ENCODE measurements at places on chromosomes 7 and 10.
A peak's percentile ranks its signal among the peaks of the same experiment; 100 is the strongest.

- no peak for DNase-seq
Observed at GRCh38 chr10:22615819-22616499, 98.4 kb downstream of the PIP4K2A start.

DNA sequence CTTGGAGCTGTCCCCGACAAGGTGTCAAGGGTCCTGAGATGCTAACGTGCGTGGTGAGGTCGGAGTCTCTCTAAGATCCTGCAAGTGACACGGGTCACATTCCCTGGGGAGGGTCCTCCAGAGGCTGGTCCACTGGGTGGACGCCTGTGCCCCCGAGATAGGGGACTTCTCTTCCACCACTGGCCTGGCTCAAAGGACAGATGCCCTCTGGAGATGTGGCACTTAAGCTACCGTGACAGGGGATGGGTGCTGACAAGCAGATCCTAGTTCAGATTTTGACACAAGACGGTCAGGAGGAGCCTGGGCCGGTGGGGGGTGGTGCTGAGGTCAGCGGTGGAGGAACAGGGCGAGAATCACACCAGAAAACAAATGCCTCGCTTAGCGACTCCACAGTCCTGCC is 178.0 kb downstream of the ADARB2 start:
- no peak for DNase-seq

GRCh38 chr10:20454331-20454730 is 442.8 kb downstream of the NEBL start:
- no peak for DNase-seq

- peak; percentile 20 for DNase-seq
Observed at GRCh38 chr10:20858292-20859124, 38.6 kb downstream of the NEBL start.

DNA sequence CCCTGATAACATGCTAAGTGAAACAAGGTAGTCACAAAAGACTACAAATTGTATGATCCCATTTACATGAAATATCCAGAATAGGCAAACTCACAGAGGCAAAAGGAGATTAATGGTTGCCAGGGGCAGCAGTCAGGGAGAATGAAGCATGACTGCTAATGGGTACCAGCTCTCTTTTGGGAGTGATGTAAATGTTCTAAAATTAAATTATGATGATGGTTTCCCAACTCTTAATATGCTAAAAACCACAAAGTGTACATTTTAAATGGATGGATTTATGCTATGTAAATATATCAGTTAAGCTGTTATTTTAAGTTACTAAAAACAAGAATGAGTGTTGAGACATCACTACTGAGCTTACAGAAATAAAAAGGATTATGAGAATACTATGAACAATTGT is 12.6 kb downstream of the CYP51A1 start:
- no peak for DNase-seq

- DNase-seq: peak; percentile 75
Observed at GRCh38 chr7:106153891-106154449, 41.9 kb upstream of the SYPL1 start.

DNA sequence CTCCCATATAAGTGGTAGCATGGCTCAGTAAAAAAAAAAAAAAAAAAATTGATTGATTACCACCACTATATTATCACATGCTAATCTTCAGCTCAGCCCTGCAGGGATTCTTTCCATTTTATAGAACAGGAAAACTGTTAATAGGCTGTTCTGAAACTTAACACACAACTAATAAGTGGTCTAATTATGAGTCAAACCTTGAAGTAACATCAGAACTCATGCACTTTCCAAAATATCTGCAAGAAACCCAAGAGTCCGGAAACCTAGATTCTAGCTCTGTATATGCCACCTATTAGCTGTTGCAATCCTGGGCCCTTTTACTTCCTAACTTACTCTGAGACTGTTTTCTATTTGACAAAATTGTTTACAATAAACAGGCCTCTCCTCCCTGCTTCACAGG is 23.9 kb downstream of the SEM1 start:
- no peak for DNase-seq

GRCh38 chr7:64875658-64876406 is 27.2 kb upstream of the ZNF273 start:
- no peak for DNase-seq

DNA sequence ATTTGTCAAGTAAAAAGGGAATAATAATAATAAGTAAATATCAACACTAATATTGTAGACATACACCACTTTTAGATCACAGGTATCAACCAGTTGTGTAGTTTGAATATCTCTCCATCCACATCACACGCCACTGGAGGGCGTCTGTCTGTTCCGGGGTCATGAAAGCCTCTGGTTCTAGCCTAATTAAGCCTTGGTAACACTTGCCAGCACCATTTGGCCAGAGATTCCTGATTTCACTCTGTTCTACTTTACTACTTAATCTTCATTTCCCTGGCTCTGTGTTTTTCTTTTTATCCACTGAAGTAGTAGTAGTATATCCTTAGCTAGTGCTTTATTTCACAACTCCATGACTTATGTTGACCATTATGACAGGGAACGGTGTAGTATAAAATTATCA is 285.6 kb upstream of the POM121L12 start:
- DNase-seq: no peak

DNA sequence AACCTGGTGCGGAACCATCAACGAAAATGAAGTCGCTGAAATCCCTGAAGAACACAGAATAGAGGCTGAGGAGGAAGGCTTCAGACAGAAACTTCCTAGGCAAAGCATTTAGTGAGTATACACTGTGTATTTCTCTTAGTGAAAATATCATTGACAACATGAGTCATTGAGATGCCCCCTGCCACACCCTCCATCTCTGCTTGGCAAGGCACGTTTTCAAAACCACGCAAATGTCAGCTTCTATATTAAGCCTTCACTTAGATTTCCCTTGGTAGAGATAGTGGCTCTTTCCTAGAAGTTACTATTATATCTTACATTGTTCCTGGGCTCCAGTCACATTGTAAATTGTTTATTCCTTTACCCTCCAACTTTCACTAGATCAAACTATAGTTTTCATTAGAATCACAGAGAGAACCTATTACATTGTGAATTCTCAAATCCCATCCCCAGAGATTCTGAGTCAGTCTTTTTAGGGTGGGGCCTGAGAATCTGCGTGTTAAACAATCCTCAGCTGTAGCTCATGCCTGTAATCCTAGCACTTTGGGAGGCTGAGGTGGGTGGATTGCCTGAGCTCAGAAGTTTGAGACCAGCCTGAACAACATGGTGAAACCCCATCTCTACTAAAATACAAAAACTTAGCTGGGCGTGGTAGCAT is 4.6 kb upstream of the SKAP2 start:
- no peak for DNase-seq

GRCh38 chr10:32556783-32557395 is 110.9 kb downstream of the CCDC7 start:
- DNase-seq: no peak

GRCh38 chr10:132517951-132518521 is 19.6 kb upstream of the INPP5A start:
- no peak for DNase-seq

DNA sequence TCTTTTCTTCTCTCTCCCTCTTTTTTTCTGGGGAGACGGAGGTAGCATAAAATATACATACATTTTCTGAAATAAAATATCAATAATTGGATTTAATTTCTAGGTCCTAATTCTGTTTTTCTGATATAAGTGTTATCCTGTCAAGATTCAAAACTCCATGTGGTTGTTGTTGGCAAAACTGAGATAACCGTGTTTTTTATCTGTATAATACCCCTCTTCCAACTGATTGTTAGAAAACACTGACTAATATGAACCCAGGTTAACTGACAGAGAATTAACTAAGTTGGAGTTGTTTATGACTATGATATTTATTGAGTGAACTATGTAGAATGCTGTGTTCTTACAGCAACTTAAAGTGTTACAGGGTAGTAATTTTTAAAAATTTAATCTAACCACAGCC is 236.5 kb upstream of the KAT6B start:
- no peak for DNase-seq

DNA sequence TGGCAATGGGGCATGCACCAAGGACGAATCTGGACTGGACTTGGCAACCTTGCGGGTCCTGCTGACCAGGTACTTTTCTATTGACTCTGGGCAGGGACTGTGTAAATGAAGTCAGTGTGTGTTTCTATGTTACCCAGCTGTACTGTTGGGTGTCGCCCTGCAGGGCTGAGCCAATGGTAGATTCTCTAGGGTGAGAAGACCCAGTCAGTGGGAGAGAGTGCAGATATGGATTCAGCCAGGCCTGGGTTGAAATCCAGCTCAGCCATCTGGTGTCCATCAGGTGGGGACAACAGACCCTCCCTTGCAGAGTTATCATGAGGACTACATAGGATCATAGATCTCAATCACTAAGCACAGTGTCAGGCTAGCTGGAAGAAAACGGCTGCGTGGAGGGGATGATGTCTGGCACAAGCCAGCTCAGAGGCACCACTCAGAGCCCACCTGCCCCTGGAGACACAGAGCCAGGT is 4.9 kb upstream of the PPIF start:
- no peak for DNase-seq

DNA sequence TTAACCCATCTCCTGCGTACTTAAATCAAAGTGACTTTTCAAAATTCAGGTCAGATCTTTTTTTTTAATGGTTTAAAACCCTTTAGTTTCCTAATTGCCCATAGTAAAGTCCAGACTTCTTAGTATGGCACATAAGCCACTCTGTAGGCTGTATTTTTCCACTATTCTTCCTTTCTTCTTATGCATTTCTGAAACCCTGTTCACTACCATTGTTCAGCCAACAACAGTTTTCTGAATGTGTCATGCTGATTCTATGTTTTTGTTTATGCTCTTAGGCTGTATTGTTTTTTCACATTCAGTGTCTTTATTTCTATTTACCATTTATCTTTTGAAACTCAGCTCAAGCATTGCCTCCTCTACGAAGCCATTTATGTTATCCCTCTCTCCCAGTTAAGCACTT is 26.7 kb downstream of the CCSER2 start:
- DNase-seq: no peak

GRCh38 chr10:20901110-20901509 is 4.0 kb upstream of the NEBL start:
- peak; percentile 3 for DNase-seq

GRCh38 chr10:57094965-57095364 is 733.9 kb upstream of the ZWINT start:
- no peak for DNase-seq

DNA sequence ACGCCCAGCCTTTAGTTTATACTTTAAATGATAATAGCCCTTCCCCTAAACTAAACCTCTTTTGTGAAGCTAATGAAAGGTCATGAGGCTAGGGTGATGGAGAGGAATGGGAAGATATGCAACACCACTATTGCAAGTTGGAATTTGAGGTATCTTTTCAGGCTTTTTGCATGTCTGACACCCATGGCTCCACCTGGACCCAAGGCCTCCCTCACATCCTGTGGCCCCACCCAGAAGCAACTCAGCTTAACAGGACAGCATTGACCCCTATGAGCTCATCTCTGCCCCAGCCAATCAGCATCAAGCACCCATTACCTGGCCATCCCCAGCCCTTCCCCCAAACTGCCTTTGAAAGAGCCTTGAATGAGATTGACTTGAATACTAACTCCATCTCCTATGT is 674.2 kb upstream of the NRP1 start:
- no peak for DNase-seq

DNA sequence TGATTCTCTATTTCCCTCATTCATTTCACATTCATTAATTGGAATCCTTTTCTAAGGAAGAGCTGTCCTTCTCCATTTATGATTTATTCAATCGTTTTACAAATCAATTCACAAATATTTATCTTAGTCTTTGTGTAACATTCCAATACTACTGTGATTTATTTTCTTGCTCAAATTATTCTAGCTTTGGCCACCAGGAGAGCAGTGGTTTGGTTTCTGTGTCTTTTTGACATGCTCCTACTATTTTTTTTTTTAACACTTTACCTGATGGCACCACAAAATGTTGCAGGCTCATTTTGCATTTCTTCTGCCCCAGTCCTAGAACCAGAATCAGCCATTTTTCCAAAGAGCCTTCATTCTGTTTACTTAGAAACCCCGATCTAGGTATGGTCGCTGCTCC is 13.3 kb upstream of the RBM33 start:
- DNase-seq: no peak

GRCh38 chr10:1354809-1355710 is 298.9 kb downstream of the WDR37 start:
- no peak for DNase-seq

- no peak for DNase-seq
Observed at GRCh38 chr7:12801107-12801506, 113.7 kb downstream of the ARL4A start.

DNA sequence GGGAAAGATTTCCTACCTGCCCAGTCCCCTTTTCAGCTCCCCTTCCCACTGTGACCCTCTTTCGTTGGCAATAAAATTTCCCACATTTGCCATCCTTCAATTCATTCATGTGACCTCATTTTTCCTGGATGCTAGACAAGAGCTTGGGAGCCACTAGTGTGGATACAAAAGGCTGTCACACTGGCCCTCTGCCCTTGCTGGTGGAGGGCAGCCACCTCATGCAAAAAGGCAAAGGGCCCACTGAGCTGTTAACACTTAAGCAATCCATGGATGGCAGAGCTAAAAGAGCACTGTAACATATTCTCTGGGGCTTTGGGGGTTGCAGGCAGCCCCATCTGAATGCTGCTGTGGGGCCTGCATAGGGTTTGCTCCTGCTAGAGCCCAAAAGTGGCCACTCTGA is 315.1 kb downstream of the NEBL start:
- no peak for DNase-seq

GRCh38 chr10:79130846-79131245 is 62.1 kb downstream of the ZMIZ1 start:
- no peak for DNase-seq

DNA sequence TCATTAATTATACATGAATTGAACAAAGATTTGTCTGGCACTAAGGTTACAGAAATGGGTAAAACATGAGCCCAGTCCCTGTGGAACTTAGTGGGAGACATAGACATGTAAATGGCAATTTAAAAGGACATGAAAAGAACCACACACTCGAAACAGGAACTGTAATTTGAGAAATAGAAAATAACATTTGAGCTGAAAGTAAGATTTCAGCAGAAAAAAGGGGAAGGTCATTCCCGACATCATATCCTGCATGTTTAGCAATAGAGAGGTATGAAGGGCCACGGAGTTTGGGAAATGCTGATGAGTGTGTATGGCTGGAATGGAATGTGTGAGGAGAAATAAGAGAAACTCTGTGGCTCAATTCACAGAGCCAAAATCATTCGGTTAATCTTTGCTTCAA is 175.4 kb upstream of the AHR start:
- no peak for DNase-seq

- DNase-seq: no peak
Observed at GRCh38 chr7:100867040-100867775, at the start of gene TRIP6. TRIP6 (plus strand) TSS chr7:100867387; CDS start chr7:100867498, 111 bp downstream.

GRCh38 chr10:3763852-3764625 is 21.0 kb downstream of the KLF6 start:
- no peak for DNase-seq

DNA sequence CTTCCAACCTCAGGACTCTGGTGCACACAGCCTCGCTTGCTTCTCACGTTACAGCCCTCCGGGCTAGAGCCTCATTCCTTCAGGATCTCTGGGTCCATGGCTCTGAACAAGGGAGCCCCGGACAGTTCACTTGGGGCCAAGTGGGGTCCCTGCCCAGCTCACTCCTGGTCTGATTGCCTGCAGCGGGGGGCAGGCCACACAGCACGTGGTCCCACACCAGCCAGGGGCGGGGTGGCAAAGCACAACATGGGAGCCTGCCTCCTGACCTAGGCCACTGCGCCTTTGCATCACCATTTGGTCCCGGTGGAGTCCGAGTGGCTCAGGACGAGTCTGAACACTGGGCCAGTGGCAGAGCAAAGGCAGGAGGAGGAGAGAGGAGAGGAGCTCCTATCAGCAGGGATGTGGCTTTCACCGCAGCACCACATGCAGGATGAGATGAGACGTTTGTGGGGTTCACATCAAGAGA is 13.4 kb upstream of the CRYGN start:
- no peak for DNase-seq

Measured in NCI-H2081 (cell line).